Stimulated activated CD8-positive, alpha-beta memory T cell treated with anti-CD3 and anti-CD28 coated beads, Interleukin-4, amount 100 ng/mL, for 1 hour (primary cell): ENCODE measurements at places on chromosomes 2 and 18.
A peak's percentile ranks its signal among the peaks of the same experiment; 100 is the strongest.

DNA sequence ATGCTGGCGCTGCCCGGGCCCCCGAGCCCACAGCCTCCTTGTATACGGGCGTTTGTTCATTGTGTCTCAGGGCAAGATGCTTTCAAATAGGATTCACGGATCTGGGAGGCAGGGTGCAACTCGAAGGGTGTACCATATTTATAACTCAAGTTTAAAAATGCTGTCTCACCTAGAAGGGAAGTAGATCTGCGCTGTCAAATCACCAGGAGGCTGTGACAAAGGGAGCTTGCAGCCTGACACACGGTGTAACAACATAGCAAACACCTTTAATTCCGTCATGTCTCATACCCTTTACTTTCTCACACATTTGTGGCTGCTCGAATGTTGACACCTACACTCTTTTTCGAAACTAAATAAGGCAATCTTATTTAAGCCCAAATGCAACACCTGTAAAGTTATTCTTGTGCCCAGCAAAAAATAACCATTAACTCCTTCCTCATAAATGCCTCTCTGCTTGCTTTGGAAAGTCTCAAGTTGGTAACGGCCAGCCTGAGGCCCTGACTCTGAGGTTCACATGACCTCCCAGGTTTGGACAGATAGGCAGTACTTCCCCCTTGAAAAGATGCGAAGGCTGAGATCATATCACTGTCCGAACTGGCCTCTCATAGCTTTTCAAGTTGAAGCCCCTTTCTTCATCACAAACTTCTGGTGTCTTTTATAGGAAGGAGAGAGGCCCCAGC is 11.6 kb downstream of the ZEB2 start:
- no peak for DNase-seq

DNA sequence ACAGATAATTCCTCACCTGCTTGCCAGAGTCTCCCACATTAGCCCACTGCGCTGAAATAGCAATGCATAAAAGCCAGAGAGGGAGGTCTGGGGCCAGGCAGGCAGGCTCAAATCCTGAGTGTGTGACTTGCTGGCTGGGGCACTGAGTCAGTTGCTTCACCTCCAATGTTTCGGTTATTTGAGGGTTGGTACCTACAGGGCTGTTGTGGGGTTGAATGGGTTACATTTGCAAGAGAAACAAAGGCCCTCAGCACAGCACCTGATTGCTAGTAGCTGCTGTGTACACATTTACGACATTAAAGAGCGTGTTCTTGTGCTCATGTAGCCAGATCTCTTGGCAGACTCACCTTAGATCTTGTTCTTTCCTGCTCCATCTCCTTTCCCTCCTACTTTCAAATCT is 34.1 kb upstream of the FAM110C start:
- no peak for DNase-seq

GRCh38 chr2:238632181-238633060 is 205.7 kb downstream of the ASB1 start:
- DNase-seq, result no peak

DNA sequence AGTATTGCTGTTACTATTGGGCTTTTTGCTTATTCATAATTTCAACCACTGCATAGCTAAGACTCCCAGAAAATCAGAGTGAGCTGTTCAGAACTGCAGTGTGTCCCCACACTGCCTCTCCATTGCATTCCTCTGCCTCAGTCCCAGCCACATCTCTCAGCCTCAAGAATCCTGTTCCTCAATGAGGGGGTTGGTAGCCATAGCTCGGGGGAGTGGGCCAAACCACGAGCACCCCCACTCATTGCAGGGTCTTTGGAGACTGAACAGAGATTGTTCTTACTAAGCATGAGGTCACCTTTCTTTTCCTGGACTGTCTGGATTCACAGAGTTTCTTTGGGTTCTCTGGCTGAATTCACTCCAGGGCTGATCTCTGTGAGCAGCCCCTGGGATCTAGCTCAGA is 161.1 kb downstream of the GFPT1 start:
- DNase-seq, result no peak

DNA sequence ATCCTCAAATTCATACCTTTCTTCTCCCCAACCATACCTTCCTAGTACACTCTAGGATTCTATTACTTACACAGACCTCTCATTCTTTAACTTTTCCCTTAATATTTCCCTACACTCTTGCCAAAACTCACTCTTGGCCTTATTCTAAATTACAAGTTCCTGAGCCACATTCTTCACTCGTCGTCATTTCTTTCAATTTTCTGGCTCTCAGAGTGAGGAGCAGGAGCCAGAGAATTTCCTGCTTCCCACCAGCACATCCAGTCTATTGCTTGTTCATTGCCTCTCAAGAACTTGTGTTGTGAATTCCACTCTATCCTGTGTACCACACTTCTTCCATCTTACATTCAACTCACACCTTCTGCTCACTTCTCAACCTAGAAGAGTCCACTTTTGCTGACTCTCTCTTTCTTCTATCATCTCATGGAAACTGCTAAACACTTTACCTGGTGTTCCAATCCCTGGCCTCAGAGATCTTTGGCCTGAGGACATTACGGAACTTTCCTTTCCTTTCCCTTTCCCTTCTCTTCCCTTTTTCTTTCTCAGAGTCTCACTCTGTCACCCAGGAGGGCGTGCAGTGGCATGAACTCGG is 171.6 kb downstream of the PLCL1 start:
- DNase-seq, result no peak

DNA sequence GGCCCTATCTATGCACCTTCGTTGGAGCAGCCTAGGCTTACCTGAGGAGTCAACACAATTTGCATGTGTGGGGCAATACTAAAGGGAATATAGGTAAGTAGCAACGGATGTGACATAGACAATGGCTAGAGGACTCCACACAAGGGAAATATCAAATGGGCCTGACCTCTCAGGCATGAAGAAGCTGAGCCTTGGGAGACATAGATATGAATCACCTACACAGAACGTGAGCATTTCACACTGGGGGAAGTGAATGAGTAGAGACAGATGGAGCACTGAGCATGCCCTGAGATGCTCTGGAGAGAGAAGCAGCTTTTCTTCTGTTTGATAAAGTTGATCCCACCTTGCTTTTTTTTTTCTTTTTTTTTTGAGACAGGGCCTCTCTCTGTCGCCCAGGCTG is 97.9 kb downstream of the ATL2 start:
- DNase-seq, result no peak

DNA sequence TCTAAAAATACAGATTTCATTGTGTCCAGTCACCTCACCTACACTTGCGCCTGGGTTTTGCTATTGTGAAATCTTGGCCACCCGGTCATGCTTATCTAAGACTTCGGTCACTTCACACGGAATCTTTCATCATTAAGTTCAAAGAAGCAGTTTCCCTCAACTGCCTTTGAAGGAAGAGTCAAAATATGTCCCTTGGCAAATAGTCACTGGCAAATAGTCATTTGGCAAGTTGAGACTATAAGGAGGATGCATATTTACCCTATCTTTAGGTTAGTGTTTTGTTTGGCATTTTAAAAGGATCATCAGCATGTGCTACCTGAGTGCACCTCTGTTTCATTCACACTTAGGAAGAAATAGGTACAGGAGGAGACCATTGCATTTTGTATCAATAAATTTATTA is 95.9 kb downstream of the FEZ2 start:
- DNase-seq, result no peak

DNA sequence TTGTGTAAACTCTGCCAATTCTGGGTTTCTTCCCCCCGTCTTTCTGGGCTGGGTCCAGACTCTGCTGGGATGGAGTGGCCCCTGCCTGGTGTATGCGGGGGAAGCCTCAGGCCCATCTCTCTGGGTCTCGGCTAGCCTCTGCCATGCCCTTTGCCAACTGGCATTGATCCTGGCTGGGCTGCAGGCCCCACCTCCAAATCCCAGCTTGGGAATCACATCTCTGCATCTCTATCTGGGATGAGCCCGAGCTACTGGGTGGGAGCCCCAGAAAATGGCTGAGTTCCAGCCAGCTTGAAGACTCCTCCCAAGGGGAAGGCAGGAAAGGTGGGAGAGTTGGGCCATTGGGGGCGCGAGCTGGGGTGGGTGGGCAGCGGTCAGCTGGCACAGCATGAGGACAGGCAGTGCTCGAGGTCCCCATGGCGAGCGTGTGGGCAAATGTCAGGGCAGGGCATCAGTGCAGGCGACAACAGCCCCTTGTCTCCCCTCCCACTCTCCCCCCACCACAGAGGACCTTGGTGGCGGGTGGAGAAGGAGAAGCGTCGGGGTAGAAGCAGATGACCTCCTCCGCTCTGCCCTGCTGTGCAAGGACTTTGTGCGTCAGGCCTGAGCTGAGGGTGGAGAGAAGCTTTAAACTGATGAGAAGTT is 139.4 kb downstream of the ASB1 start:
- no peak for DNase-seq

DNA sequence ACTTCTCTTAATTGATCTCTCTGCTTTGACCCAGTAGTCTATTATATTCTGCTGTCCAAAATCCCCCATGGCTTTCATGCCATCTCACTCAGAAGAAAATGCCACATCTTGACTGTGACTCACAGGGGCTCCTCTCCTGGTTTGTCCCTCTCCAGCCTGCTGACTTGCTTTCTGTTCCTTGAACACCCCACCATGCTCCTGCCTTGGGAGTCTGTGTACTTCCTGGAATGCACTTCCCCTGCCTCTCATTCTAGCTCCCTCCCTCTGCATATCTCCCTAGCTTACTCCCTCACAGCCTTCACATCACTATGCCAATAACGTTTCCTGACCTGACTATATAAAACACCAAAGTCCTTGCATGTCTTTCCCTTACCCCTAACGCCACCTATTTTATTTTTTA is 167.2 kb downstream of the TRIB2 start:
- DNase-seq, result no peak

DNA sequence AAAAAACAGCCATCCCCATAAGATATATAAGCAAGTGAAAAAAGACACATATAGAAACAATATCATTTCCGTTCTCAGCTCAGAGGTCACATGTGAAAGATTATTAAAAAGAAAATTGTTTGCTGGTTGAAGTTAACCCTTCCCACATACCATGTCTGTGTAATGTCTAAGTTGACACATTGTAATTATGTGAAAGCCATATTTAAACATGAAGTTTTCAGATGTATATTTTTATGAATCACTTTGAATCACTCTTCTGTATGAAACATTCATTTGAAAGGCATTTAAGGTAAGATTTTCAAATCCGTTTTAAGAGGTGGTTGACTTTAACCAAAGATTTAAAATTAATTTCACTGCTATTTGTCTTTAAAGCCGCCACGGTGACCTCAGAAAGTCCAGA is 441.9 kb downstream of the RND3 start:
- no peak for DNase-seq

GRCh38 chr2:86441392-86441881 is 266 bp downstream of the KDM3A start:
- peak; percentile 10 for DNase-seq

DNA sequence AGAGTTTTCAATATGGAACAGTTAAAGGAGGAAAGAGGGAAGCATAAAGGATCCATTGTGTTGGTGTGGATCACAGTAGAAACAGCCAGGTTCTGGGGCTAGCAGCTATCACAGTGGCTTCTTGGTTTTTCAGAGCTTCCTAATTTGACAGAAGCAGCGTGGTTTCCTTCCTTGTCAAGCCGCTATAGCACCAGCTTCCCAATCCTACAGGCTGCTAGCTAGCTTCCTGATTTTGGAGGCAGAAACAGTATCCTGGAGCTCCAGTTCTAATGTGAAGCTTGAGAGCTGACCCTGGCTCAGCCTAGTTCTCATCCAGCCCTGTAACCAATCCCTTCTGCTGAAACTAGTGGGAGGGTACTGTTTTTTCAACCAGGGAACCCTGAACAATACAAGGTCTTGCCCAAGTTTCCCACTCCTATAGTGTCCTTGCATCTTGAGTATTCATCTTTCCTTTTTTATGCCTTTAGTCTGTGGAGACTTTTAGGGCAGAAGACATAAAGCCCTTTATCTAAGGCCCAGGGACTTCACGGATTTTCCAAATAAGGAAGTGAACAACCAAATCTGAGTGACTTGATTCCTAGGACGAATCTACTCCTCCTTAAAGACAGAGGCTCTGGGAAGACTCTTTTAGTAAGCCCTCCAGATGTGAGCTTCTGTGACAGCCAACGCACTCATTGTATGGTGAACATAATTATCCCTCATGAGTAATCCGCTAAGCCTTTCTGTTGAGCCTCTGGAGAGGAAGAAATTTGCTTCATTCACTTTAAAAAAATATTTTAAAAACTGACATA is 33.8 kb downstream of the CCDC93 start:
- DNase-seq, result no peak

DNA sequence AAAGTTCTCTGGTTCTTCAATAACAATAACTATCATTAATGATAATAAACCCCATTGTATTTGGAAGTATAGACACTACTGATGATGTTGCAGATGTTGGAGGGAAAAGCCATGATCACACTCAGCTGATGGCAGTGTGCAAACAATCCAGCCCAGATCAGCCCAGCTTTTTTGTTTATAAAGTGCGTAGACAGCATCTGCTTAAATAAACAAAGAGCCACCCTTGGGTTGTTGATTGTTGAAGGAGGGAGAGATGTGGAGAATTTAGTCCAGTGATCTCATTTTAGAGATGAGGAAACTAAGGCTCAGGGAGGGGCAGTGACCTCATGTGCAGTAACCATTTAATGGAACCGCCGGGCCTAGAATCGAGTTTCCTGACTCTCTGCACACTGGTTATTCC is 56.0 kb upstream of the MEX3C start:
- no peak for DNase-seq

DNA sequence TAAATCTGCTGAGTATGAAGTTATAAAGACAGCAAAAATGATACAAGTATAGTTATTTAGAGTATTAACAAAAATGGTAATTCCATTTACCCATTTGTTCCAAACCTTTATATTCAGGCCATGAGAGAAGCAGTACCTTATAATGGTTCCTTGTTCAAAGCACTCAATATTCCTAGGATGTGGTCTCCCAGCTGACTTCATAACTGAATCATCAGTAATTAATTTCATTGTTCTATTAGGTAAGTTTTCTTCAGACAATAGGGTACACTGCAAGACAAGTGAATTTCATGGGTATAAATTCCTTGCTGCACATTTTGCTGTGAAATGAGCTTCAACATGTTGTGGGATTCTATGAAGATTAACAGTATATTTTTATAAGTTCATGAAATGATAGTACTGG is 550.8 kb upstream of the ZEB2 start:
- no peak for DNase-seq

GRCh38 chr18:64936671-64937070 is 787.8 kb upstream of the LINC00305 start:
- DNase-seq, result no peak

DNA sequence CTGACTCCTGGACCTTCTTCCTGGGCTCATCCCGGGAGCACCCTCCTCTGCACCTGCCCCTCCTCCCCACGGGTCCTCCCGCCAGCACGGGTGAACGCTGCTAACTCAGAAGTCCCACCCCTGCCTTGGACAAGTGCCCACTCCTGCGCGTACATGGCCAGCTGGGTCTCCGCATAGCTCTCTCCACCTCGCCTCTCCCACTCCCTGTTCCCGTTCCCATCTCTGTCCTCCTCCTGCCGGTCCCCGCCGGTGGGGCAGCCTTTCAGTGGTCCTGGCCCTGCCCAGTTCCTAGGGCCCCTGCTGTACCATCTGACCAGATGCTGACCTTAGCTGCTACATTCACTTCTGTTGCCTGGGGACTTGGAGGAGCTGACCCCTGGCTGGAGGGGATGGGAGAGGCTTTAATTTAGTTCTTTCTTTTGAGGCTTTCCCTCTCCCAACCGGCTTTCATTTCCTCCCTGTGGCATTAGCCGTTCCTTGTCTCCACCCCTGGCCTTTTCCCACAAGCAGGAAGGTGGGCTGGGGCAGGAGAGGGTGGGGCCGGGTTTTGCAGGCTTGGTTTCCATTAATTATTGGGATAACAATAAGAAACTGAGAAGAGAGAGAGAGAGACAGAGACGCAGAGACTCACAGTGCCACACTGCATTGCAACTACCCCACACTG is 136.1 kb downstream of the SH3BP4 start:
- no peak for DNase-seq
